RWPE1 (cell line): ENCODE measurements at places on chromosomes 6 and 20.
A peak's percentile ranks its signal among the peaks of the same experiment; 100 is the strongest.

DNA sequence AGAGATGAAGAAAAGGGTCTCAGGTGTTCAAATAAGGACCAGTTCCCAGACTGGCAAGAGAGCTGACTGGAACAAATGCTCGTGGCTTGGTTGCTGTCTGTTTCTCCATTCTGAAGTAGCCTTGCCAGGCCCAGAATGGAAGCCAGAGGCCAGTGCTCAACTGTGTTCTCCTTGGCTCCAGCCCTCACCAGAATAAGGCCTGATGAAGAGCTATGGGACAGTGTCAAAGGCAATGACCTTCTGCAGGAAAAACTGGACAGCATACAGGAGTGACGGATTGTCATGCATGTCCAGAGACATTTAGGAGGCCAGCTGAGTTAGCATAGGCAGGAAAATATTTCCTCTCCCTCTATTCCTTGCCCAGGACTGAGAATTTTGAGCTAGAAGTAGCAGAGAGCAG is 72.2 kb downstream of the HAO1 start:
- DNase-seq: no peak

GRCh38 chr20:50248104-50248641 is 57.5 kb downstream of the CEBPB start:
- peak; percentile 48 for DNase-seq

GRCh38 chr6:87237804-87238203 is 82.4 kb downstream of the ZNF292 start:
- peak; percentile 22 for DNase-seq

- DNase-seq: peak; percentile 51
Measured at GRCh38 chr20:44471481-44471882, 4.2 kb upstream of the TTPAL start.

DNA sequence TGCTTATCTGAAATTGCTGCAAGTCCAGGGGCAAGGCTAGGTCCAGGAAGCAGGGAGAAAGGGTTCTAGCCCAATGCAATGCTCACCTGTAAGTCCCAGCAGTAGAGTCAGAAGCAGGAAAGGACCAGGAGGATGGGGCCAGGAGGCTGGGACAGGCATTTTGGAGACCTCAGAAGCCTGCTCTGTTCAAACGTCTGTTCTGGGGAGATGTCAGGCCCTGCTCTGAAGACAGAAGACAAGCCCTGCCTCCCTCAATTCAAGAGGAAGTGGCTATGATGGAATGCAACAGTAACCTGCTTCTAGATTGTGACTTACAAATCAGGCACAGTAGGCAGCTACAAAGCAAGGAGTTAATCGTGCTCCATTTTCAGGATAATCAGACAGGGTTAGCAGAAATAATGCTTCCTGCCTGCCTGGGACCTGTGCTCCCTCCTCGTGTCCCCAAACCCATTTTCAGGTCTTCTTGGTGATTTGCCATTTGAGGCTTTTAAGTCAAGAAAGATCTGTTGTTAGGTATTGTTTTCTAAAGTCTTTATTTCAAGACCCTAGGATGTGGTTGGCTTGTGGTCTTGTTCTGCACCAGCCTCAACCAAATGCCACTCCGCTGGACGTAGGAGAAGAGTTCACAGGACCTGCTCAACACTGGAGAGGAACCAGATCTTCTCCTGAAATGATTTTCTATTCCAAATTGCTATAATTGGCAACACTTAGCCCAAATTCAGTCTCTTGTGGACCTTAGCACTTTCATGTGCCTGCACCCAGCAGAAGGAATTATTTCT is at the start of gene SIRPG:
SIRPG (minus strand) TSS at position 224 of the 779 bp plus-strand sequence; CDS start at position 159, 65 bp downstream.
- no peak for DNase-seq

DNA sequence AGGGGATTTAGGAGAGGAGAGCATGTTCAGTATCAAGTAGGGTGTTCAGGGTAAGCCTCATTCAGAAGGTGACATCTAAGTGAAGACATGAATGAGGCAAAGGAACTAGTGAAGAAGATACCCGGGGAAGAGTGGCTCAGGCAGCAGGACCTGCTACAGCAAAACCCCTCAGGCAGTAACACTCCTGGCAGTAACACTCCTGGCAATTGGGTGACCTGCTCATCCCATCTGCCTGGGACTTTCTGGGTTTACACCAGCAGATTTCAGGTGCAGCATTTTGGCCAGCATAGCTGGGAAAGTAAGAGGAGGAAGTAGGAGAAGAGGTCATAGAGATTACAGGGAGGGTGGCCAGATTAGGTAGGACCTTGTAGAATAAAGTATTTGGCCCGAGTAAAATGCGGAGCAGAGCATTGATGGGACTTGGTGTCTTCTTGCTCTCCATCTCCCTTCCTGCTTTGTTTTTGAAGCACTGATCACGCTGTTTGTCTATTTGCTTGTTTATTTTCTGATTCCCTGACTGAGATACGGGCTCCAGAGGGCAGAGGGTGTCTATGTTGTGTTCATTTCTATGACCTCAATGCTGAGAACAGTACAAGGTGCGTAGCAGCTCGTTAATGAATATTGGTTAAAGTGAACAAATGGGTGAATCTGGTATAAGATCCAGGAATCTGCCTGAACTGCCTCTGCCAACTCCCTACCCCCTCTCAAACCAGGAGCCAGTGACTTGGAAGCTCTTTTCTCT is 88.3 kb downstream of the IYD start:
- DNase-seq: no peak
